KG1 (cell line): ENCODE measurements at places on chromosomes 3 and 15.

DNA sequence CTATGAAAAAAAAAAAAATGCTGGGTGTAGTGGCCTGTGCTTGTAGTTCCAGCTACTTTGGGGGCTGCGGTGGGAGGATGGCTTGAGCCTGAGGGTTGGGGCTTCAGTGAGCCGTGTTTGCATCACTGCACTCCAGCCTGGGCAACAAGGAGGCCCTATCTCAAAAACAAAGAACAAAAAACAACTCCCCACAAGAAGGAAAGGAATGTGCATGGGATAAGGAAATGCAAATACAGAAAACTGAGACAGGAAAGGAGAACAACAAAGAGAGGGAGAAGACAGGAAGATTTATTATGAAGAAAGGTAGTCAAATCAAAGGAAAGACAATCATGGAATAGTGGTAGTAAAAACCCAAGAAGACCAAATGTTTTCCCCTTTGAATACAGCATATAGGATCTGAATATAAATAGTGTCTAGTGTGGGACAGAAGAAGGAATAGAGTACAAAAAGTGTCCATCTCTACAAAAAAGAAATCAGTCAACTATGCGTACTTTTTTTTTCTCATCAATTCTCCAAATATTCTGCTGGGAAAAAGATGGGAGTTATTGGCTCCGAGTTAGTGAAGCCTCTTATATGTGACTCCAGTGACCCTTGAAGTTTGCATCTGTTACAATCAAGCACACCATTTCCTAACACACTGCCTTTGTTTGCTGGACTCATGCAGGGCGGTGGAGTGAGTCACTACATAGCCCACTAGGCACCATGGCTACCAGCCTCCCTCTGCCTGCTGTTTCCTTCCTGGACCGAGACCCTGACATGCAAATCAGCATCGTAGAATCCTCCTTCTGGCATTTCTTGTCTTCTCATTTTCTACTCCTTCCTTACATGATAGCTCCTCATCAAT lies 101.2 kb upstream of the PTX3 start:
- DNase-seq = no peak

GRCh38 chr3:15646851-15647511 lies 45.4 kb downstream of the BTD start:
- DNase-seq = no peak

- DNase-seq = no peak
Measured at GRCh38 chr15:88841236-88841635, 38.0 kb downstream of the ACAN start.

DNA sequence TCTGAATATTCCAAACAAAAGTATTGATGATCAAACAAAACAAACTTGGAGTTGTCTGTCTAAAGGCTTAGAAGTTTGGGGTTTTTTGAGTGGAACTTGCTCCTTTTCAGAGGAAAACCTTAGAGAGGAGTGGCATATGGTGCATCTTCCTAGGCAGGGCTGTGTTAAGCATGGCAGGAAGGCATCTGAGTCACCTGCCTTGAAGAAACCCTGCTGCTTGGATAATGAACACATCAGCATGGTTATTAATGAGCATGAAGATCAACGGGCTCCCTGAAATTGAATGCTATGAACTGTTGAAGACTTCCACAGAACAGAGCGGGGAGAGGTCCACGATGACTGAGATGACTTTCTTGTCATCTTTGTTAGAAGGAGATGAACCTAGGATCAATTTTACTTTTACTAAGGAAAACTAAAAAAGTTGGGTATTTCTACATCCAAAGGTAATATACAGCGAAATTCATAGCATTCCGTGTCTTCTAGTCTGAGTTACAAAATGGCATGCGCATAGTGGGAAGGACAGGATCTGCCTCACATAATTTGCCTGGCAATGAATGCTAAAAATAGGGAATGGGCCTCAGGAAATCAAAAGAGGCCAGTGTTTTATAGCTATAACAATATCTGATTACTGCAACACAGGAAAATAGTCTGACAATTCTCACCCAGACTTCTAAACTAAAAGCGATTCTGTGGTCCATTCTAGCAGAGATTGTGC lies 11.6 kb upstream of the TMED3 start:
- DNase-seq = no peak

DNA sequence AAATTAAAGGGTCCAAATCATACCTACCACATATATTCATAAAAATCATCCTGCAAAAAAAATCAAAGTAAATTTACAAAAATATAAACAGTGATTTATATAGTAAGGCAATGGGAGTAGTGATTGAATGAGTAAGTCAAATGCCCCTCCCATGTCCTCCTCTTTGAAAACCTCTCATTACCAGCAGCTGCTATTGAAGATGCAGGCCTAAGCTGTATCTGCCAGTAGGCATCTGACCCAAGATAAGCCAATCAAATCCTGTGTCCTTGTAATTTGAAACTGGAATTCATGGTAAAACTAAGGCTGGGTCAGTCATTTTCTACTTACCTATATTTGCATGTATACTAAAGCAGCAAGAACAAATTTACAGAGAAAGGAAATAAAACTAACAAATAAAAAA lies 60.4 kb upstream of the POU1F1 start:
- DNase-seq = no peak

DNA sequence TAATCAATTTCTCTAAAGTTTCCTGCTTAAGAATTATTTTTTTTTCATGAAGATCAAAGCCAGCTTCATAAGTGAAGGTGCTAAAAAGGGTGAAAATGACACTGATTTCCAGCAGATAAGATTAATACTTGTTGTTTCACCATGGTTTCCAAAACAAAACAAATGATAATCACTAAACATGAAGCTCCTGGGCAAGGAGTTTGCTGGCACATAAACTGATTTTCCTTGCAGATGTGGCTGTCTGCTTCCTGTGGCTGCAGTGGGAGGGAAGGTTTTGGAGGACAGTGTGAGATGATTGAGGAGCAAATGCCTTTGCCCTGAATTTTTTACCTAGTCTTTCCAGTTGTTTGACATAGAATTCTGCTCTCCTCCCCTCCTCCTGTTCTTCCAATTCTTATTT lies 228.8 kb downstream of the DIPK2A start:
- no peak for DNase-seq

- DNase-seq = no peak
Measured at GRCh38 chr15:89379251-89379695, 44.6 kb upstream of the POLG start.

- DNase-seq = no peak
Measured at GRCh38 chr3:146781606-146782005, 176.5 kb upstream of the PLSCR5 start.

DNA sequence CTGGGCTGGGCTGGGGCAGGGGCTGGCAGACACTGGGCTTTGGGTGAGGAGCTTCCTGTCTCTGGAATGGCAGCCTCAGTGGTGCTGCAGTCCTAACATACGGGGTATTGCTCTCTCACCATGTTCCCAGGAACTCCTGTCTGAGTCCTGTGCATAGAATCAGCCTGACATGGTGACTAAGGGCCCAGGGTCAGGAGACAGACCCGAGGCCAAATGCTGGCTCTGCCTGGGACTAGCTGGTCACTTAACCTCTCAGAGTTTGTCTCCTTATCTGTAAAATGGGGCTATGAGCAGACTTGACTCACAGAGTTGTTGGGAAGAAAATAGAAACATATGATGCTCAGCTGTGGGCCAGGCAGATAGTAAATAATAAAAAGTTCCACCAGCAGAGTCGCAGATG lies 28.3 kb downstream of the PRKCD start:
- DNase-seq = no peak

DNA sequence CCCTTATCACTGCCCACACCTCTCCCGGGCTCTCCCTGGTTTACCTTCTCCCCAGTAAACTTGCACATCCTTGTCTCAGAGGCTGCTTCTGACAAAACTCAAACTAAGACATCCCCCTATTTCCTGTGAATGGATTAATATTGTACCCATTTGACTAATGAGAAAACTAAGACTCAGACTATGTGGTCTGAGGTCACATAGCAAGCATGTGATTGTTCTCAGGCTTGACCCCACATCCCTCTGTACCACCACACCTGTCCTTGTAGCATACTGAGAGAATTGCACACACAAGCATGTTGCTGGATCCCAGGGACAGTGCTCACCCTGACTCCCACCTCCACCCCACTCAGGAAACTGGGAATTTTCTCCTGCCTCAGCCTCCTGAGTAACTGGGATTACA lies 90.7 kb upstream of the HES1 start:
- DNase-seq = no peak

GRCh38 chr3:49867871-49868321 lies 1.8 kb downstream of the CAMKV start:
- no peak for DNase-seq

DNA sequence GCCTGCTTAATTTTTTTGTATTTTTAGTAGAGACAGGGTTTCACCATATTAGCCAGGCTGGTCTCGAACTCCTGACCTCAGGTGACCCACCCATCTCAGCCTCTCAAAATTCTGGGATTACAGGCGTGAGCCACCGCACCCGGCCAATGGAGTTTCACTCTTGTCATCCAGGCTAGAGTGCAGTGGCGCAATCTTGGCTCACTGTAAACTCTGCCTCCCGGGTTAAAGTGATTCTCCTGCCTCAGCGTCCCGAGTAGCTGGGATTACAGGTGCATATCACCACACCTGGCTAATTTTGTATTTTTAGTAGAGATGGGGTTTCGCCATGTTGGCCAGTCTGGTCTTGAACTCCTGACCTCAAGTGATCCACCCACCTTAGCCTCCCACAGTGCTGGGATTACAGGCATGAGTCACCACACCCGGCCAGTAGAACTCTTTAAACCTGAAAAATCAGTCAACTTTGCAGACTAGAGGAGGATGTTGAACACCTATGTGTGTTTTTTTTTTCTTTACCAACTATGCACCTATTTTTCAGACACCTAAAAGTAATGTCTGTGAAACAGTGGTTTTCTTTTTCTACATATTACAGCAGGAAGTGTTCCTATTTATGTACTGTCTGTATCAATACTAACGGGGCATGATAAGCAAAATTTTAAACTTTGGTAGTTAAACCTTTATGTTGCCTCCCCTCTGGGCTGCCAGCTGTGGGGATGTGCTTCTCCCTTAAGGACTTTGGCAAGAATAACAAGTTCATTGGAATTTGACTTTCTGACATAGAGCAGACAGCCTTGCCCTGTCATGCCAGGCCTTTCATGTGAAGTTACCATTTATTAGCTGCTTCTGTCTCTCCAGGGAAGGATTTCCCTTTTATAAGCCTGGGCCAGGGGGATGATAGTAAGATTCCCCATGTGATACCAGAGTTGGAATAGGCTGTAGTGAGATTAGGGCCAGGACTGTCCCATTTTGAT lies 8.1 kb downstream of the ARIH2 start:
- DNase-seq = no peak

- no peak for DNase-seq
Measured at GRCh38 chr3:192273697-192274010, 453.7 kb downstream of the FGF12 start.

DNA sequence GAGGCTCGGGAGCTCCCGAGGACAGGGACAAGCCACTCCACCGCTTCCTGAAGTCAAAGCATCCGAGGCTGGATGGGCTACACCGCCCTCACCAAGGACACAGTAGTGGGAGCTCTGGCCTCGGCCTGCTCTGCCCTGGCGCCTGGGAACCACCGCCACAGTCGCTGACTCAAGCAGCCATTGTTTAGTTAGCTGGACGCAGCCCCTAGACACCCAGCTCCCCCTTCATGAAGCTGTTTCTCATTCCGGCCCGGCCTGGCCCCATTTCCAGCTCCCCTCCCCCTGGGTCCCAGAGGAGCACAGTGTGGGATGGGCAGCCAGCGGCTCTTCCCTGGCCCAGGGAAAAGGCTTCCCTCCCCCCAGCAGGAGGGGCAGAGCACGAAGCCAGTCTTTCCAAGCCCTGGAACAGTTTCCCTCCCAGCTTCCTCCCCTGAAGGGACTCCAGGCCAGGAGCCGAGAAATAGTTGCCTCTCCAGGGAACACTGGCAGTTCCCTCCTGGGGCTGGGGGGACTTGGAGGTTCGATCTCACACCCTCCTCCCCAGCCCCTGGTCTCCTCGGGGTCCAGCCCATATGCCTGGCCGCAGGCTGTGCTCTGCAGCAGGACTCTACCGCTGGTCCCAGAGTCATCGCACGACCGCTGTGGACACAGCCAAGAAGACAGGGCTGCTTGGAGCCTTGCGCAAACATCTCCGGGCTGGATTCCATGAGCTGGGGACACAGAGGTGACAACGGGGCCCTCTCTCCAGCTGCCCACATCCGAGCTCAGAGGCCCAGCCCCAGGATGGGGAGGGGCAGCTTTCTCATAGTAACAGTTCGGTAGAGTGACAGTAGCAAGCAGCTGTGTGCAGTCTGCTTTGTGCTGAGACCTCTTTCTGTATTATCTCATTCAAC lies 10.0 kb downstream of the PLXND1 start:
- no peak for DNase-seq

DNA sequence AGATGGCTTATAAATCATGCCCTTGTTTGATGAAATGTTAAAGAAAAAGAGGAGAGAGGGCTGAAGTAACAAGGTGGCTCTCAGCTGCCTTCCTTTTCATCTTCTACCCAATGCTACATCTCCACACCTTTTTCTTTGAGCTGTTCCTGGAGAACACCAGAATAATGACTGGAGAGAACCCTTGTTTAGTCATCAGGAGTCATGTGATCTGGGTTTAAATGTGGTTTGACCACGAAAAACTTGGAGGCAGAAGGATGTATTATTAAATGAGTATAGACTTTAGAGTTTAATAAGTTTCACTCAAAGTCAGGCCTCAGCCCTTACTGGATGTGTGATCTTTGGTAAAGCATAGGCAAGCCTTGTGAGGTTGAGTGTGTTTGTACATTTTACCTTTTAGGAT lies 230.3 kb upstream of the TBL1XR1 start:
- no peak for DNase-seq

DNA sequence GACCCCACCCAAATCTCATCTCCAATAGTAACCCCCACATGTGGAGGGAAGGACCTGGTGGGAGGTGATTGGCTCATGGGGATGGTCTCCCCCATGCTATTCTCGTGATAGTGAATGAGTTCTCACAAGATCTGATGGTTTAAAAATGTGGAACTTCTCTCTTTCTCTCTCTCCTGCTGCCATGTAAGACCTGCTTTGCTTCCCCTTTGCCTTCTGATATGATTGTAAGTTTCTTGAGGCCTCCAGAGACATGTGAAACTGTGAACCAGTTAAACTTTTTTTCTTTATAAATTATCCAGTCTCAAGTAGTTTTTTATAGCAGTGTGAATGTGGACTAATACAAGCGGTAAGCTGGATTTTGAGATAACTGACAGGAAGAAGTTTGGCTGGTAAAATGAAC lies 60.3 kb upstream of the MBNL1 start:
- no peak for DNase-seq

DNA sequence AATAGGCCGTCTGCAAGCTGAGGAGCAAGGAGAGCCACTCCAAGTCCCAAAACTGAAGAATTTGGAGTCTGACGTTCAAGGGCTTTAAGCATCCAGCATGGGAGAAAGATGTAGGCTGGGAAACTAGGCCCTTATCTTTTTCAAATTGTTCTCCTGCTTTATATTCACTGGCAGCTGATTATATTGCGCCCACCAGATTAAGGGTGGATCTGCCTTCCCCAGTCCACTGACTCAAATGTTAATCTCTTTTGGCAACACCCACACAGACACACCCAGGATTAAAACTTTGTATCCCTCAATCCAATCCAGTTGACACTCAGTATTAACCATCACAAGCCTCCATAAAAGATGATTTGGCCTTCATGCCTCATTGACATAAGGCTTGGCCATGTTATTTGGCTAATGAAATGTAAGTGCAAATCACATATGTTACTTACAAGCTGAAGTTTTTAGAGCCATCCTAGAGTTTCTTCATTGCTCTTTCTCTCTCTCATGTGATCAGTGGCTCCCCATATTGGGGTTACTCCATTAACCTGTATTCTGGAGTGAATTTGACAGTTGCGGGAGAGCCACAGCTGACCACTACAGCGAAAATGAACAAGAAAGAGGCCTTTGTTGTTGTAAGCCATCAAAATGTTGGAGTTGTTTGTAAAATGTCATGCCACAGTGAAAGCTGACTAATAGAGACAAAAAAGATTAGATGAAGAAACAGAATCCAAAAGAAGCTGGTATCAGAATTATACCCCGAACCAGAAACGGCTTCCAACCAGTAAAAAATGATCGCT lies 61.7 kb downstream of the GBE1 start:
- DNase-seq = no peak
